ENCODE measurements at places on chromosomes 13 and 19.
A peak's percentile ranks its signal among the peaks of the same experiment; 100 is the strongest.

- no peak for DNase-seq
These were observed 4.9 kb downstream of the PGPEP1 start for GRCh38 chr19:18345296-18345695.

- DNase-seq: peak; percentile 56
These were observed 170.0 kb downstream of the KDM4B start for GRCh38 chr19:5138606-5139582.

DNA sequence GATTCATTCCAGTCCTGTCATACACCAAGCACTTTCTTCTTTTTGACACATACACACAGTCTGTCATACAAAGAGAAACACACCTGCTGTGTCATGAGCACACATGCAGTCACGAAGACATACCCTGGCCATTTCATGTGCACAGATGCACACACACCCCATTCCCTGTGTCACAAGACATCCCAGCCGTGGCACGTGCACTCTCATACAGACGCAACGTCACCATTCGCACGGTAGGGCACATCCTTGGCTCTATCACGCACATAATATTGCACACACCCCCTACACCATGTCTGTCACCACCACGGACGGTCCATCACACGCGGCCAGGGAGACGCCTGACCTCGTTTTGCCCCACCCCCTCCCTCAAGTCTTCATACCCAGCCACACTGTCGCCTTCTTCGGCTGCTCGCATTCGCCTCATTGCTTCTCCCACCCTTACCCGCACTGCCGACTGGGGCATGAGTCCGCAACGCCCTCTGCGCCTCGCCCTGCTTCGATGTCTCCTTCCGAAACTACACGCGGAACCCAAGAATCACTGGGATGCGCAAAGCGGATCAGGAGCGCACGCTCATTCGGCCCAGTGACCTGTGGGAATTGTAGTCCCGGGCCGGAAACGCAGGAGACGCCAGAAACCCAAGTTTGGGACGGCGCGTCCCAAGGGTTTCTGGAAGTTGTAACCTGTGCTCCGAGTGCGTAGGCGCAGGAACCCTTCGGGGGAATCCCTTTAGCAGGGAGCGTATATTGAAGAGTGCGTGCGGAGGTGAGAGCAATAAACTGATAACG lies 6.8 kb upstream of the ZNF283 start:
- no peak for DNase-seq

GRCh38 chr19:15780610-15781418 lies 6.6 kb upstream of the OR10H5 start:
- no peak for DNase-seq

DNA sequence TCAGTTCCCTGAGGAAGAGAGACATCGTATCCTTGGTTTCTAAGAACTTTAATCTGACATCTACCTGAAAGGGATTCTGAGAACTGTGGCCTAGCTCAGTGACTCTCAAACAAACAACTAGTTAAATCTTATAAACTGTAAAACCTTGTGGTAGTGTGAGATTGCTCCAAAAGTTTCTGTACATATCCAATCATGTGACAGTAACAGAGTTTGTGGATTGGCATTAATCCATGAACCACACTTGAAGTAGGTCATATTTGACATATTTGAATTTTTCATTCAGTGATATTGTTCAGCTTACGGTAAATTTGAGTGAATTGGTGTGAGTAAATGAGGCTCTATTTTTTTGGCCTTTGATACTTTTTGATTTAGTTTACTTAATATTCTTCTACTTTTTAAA lies 15.0 kb downstream of the TDRD3 start:
- no peak for DNase-seq

DNA sequence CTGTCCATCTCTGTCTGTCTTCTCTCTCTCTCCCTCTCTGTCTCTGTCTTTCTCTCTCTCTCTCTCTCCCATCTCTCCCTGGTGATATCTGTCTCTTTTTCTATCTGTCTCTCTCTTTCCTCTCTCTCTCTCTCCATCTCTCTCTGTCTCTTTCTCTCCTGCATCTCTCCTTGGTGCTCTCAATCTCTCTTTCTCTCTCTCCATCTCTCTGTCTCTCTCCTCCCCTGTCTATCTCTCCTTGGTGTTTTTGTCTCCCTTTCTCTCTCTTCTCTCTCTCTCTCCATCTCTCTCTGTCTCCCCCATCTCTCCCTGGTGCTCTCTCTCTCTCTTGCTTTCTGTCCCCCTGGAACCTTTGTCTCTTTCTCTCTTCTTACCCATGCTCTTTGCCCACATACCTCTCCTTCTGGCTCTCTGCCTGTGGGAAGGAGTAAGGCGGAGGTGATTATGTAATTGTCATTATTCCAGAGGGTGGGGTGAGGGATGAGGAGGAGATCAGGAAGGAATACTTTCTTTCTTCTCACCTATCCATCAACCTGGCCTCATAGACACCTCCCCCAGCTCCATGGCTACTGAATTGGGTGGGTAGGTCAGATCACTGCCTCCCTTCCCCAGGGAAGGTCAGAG lies 30.9 kb upstream of the CYP2B6 start:
- no peak for DNase-seq
